ENCODE measurements at places on chromosomes 7 and 10.
A peak's percentile ranks its signal among the peaks of the same experiment; 100 is the strongest.

GRCh38 chr7:94412762-94413322, 18.1 kb downstream of the COL1A2 start:
- no peak for DNase-seq

DNA sequence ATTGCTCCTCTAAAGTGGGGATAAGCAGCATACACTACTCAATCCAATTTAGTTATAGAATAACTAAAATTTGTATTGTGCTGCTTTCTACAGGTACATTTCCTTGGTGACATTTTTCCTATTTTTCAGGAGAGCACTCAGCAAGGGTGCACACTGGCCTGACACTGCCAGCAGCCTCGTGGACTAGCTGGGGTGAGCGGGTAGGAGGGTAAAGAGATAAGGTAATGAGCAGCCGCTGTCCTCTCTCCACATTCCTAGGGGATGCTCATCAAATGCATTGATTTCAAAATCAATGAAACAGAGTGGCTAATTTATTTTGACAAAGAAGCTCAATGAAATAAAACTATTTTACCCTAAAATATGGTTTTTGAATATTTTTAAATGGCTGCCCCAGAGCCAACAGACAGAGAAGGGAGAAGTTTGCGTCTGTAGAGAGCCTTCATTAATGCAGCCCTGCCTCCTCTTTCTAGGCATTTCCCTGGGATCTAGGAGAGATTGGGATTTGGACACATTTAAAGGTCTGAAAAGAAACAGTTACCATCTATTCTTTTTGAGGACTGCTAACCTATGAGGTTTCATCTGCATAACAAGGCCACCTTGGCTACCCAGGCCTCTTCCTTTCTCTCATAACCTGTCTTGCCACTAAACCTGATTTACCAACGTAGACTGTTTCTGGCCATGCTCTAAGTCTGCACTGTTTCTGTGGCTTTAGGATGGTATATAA, 561.0 kb downstream of the IPMK start:
- no peak for DNase-seq

DNA sequence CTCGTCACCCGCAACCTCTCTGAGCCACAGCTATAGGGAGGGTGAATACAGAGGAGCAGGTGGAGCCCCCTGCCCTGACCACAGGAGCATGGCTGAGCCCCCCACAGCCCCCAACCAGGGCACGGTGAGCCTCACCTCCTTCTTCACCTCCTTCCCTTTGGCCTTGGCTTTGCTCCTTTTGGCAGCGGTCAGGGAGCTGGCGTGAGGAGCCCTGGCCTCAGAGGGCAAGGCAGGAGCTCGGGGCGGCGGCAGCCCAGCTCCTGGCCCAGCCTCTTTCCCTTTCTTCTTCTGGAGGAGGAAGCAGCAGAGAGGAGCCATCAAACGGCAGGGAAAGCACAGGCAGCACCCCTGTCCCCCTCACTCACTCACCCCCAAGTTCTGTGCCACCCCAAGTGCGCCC, 42.2 kb downstream of the SLC29A4 start:
- DNase-seq = no peak

- no peak for DNase-seq
These were observed 728 bp downstream of the PARD3 start for GRCh38 chr10:34814223-34814912.

DNA sequence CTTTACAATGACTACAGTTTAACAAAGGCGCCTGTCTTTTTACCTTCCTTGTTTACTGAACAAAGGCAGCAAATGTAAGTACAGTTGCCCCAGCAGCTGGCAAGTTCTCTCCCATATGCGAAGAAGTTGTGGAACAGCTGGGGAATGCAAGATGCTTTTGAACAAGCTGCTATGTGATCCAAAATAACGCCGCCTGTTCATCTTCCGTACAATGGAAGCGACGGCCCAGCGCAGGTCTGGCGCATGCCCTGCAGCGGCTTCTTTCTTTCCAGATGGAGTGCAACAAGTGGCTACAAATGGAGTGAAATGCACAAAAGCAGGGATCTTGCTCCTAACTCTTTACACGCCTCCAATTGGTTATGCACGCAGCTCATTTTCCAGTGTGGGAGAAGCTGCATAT, 97.0 kb upstream of the SVIL start:
- no peak for DNase-seq

GRCh38 chr10:124647421-124648130, 96.6 kb downstream of the FAM53B start:
- peak; percentile 91 for DNase-seq

DNA sequence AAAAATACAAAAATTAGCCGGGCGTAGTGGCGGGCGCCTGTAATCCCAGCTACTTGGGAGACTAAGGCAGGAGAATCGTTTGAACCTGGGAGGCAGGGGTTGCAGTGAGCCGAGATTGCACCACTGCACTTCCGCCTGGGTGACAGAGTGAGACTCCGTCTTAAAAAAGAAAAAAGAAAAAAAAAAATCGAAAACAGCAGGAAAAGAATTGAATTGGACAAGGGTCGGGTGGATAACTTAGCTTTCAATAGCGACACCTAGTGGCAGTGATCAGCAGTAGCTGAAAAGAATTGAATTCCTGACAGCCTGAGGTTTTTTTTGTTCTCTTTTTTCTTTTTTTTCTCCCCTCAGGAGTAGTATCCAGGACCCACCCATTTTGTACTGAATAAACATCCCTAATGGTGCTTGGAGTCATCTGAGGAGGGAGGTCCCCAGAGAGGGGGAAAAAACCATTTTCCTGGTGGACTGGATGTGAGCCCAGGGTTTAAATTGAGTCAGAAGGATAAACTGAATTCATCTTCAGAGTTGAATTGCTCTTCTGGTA, 55.1 kb downstream of the CYCS start:
- peak; percentile 64 for DNase-seq
